Stimulated activated CD8-positive, alpha-beta memory T cell treated with anti-CD3 and anti-CD28 coated beads, Interleukin-4, amount 100 ng/mL, for 24 hours (primary cell): ENCODE measurements at places on chromosomes 2 and 18.

GRCh38 chr2:128372621-128373341 lies 54.1 kb upstream of the HS6ST1 start:
- DNase-seq: no peak

DNA sequence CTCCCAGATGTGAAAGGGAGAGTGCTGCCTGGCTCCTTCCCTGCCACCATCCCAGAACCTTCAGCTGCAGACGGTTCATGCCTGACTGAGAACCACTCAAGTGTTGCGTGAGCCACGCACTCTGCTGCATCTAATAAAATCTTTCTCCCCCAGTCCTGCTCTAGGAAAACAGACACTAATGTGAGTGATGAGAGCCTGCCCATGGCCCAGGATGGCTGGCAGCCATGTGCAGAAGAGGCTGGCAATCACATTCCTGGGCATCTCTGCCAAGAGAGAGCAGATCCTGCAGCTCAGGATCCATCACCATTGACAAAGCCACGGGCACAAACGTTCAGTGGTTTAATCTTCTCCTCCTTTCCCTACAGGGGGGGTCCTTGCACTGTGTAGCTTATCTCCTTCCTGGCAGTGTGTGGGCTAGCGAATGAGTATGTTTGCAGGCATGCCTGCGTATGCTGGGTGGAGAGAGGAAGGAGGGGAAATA lies 477.5 kb downstream of the SLC4A3 start:
- no peak for DNase-seq

DNA sequence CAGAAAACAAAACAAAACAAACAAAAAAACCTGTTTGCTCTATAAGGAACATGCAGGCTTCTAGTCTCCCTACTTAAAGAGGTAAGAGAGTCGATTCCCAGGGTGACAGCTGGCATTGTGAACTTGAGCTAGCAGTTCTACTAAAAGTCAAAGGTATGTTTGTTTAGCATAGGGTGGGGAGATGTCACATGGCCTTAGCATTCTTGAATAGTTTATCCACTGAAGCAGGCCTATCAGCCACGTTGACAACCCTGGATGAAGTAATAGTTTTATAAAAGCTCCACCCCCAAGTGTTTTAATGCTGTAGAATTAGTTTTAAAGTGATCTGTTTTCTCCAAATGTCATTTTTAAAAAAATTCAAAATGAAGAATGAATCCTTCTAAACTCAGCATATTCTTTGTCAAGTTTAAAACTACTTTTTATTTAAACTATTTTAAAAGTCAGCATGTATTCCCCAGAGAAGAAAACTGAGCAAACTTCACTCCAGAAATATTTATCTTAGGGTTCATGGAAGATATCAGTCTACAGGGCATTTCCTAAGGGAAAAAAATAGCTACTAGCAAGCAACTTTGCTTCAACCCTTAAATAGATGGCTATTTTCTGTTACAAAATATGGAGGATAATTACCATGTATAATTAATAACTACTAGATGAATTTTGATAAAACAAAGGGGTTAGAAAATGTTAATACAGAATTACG lies 1.7 kb downstream of the MYOM1 start:
- DNase-seq: no peak

DNA sequence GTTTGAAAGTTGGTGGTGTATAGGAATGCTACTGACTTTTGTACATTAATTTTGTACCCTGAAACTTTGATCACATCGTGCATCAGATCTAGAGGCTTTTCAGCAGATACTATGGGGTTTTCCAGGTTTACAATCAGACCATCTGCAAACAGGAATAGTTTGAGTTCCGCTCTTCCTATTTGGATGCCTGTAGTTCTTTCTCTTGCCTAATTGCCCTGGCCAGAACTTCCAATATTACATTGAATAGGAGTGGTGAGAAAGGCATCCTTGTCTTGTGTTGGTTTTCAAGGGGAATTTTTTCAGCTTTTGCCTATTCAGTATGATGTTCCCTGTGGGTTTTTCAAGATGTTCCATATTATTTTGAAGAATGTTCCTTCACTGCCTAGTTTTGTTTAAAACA lies 633.5 kb downstream of the KCNJ3 start:
- DNase-seq: no peak

DNA sequence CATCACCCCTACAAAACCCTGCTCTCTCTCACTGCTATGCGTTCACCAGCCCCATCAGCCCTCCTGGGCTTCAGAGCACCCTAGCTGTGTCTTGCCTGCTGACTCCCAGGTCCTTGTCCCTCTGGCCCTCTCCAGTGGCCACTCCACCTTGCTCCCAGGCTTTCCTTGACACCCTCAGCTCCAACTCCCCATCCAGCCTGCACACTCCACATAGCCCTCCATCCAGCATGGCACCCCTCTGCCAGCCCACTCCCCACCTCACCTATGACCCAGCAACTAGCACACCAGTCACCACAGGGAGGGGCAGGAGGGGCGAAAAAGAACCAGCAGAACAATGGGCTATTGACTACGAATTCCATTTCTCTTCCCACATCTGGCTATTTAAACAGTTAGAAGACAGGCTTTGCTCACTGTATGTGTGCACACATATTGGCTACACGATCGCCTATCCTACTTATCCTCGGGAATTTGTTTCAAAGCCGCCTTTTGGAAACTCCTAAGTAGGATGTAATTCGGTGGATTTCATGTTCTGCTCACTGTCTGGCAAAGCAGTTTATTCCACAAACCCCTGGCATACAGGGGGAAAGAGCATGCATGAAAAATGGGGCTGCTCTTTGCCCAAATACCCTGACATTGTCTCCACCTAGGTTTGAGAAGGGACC lies 195.3 kb downstream of the SMAD2 start:
- no peak for DNase-seq

- DNase-seq: no peak
Measured at GRCh38 chr2:60875520-60875919, 5.9 kb upstream of the REL start.

DNA sequence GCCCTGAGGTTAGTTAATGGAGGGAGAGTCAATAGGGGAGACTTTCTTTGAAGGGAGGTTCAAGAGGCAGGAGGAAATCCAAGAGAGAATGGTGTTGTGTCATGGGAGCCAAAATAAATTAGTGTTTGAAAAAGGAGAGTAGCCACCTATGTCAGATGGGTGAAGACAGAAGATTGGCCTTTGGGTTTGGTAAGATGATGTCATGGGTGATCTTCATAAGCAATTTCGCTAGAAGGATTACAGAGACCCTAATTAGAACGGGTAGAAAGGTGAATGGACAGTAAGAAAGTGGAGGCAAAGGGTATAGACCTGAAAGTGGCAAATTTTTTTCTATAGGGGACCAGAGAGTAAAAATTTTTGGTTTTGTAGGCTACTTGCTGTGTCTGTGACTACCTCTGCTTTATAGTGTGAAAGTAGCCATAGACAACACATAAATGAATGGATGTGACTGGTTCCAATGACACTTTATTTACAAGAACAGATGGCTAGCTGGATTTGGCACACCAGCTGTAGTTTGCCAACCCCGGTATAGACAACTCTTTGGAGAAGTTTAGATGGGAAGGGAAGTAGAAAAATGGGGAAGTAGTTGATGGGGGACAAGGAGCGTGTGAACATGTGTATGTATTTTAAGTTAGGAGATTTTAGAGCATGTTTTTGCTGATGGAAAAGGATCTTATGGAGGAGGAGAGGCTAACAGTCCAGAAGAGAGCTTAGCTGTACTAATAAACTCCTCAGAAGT lies 9.3 kb downstream of the STAMBP start:
- no peak for DNase-seq

- no peak for DNase-seq
Measured at GRCh38 chr2:188598551-188598950, 306.9 kb downstream of the GULP1 start.

GRCh38 chr18:79372461-79372860 lies 23.3 kb upstream of the NFATC1 start:
- no peak for DNase-seq
